ENCODE measurements at places on chromosomes 3 and 15.

- no peak for DNase-seq
These were observed 2.9 kb upstream of the C15orf39 start for GRCh38 chr15:75198560-75199356.

DNA sequence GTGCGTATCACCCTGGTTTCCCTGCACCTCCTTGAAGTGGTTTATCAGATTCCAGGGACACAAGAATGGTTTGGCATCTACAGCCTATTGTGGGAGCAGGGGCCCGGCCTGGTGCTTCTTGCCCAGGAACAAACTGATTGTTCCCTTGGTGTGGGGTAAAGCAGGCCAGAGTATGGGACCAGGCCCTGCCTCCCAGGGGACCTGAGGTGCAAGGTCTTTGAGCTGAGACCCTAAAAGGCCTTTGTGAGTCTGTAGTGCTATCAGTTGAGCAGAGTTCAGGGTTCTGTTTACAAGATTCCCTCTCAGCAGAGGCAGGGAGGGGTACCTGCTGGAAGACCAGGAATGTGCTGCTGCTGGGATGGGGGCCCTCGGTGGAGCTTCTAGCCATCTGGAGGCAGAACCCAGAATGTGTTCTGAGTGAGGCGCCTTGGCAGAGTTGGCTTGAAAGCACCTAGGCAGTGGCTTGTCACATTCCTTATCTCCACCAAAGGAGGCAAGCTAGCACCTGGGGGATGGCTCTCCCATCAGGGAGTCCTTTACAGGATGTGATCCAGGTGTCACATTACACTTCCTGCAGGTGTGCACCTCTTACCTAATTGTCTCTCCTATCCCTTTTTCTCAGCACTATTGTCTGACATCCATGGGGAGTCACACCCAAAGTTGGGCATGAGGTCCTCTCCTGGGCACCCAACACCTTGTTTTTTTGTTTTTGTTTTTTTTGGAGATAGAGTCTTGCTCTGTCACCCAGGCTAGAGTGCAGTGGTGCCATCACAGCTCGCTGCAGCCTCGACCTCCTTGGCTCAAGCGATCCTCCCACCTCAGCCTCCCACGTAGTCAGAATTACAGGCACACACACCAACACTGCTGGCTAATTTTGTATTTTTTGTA is 13.1 kb downstream of the FLNB start:
- no peak for DNase-seq

DNA sequence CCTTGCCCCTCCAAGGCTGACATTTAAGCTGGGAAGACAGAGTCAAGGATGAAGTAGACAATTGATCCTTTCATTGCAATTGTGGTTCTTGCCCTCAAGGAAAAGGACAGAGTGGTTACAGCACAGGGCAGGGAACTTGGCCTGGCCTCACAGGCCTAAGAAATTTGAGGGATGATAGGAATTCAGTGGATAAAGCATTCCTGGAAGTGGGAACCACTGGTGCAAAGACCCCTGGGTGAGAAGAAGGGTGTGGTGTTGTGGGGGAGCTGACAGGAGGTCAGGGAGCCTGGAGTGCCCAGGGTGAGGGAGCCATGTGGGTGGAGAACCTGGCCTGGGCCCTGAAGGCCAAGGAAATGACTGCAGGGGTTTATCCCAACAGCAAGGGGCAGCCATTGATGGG is 287.4 kb downstream of the UACA start:
- no peak for DNase-seq

- no peak for DNase-seq
These were observed 68.1 kb downstream of the PTPRG start for GRCh38 chr3:61629442-61629841.

DNA sequence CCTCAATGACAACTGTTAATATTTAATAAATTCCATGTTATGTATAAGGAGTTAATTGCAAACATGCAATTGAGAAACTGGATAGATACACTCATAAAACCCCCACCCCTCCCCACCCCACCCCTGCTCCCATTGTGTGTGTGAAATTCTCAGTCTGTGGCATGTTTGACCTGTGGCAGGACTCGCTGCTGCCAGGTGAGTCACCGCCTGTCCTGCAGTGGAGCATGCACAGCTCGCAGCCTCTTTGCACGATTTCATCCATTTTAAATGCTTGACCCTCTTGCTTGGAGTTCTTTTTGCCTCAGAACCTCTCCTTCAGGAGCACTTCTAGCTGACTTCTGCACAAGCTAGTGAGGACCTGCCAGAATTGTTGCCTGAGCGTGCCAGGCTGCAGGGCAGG is 5.3 kb upstream of the APEH start:
- no peak for DNase-seq

DNA sequence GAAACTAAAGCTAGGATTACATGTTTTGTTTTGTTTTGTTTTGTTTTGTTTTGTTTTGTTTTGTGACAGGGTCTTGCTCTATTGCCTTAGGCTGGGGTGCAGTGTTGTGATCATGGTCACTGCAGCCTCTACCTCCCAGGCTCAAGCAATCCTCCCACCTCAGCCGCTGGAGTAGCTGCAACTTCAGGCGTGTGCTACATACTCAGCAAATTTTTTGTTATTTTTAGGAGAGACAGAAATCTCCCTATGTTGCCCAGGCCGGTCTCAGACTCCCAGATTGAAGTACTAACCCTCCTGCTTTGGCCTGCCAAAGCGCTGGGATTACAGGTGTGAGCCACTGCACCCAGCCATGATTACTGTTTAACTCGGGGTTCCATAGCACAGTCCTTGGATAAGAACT is 50.7 kb downstream of the LRCH3 start:
- DNase-seq, result no peak

DNA sequence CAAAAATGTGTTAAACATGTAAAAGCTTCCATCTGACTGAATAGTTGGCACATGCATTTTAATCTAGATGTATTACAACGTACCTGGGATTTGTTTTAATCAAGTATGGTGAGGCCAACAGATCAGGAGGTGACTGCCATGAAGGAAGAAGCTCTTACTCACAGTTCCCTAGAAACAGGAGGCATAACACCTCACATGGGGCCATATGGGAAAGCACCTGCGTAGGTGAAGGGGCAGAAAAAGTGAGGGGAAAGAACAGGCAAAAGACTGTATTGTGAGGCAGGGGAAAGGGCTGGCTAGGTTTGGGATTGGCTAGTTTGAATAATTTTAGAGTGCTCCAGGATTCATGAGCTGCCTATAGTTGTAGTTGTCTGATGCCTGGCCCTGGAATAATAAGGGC is 9.6 kb downstream of the SQOR start:
- DNase-seq, result peak; percentile 9

DNA sequence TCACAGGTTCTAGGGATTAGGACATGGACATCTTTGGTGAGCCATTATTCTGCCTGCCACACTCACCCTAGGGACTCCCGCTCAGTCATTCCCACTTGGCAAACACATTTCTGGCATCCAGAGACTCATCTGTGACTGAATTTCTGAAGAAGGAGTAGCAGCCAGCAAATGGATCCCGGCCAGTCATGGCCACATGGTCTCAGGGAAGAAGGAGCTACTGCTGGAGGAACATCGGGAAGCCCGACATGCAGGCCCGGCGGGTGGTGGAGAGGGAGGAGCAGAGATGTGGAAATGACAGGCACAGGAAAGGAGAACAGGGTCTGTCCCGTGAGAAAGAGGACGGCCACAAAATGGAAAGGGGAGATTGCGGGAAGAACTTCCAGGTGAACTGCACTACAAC is 65.4 kb downstream of the SEMA5B start:
- no peak for DNase-seq

GRCh38 chr3:146431240-146431639 is 38.1 kb downstream of the PLSCR2 start:
- DNase-seq, result no peak

- DNase-seq, result no peak
These were observed 165.1 kb downstream of the APBA2 start for GRCh38 chr15:29050870-29051269.

DNA sequence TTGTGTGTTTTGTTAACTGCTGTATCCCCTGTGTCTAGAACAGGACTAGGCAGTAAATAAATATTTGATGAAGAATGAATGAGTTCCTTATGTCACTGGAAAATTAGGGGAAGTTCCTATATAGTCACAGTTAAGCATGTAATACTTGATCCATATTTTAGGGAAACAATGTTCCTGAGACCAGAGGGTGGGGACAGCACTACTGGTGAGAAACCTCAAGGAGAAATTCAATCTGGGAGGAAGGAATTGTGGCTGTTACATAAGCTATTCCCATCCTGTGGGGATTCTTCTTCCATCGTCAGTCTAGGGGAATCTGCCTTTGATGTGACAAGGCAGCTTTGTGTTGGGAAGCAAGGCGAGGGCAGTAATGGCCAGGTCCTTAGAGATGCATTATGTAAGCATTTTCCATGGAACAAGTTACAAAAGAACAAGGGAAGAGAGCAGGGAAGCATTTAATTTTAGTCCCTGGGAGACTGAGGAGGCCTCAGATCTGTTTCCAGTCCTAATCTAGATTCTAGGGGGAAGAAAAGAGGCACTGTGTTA is 219.3 kb upstream of the TTC14 start:
- DNase-seq, result no peak

GRCh38 chr15:84099181-84099580 is 136.4 kb upstream of the GOLGA6L4 start:
- no peak for DNase-seq

- no peak for DNase-seq
These were observed 119.7 kb upstream of the PHLDB2 start for GRCh38 chr3:111739311-111739911.

DNA sequence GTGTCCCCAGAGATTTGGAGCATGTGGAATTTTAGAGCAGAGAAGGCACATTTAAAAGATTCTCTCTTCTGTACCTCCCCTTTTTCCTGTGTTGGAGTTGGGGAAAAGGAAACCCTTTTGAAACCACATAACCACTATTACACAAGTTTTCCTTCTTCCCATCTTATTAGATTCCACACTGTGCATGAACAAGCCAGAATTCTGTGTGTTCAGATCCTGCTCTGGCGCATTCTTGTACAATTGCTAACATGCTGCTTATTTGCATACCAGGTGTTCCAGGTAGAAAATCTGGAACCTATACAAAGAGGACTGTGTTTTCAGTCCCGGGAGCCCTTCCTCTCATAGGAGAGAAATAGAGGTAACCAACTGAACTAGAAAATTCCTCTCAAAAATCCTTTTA is 2.6 kb upstream of the CIB2 start:
- DNase-seq, result no peak

- no peak for DNase-seq
These were observed 358.1 kb downstream of the MECOM start for GRCh38 chr3:169305460-169305859.

- DNase-seq, result no peak
These were observed 272.6 kb downstream of the PDCD6IP start for GRCh38 chr3:34070831-34071585.

- DNase-seq, result no peak
These were observed 1.6 kb upstream of the DALRD3 start for GRCh38 chr3:49019941-49020329.

DNA sequence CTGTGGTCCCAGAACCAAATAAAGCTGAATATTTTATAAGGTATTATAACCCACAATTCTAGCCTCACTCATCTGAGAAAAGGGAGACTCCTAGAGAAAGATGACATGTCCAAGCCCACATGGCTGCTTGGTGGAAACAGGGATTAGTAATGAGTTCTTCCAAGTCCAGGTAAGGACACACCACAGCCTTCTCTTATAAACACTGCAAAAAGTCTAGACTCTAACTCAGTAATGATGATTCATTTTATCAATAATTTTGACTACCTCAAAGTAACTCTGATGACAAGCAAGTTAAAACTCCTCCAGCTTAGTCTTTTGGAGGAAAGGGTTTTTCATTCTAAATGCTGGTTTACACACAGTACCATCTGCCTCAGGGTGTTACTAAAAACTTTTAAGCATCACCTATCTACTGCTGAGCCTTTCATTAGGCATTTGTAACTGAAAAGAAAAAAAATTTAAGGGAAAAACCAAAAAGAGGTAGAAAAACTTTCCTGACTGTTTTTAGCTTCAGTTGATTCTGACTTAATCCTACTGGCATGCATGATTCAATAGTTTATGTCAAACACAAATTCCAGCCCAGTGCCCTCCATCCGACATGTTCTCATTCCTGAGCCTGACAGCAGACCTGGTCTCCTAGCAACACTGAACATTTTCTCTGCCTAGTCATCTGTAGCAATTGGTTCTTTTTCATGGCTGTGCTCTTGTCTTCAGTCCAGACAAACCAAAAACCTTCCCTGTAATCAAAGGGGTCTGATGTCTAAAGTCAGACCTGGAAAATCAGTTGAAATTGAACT is 43.9 kb downstream of the P3H2 start:
- no peak for DNase-seq

GRCh38 chr3:143603774-143604173 is 244.5 kb downstream of the SLC9A9 start:
- DNase-seq, result no peak

DNA sequence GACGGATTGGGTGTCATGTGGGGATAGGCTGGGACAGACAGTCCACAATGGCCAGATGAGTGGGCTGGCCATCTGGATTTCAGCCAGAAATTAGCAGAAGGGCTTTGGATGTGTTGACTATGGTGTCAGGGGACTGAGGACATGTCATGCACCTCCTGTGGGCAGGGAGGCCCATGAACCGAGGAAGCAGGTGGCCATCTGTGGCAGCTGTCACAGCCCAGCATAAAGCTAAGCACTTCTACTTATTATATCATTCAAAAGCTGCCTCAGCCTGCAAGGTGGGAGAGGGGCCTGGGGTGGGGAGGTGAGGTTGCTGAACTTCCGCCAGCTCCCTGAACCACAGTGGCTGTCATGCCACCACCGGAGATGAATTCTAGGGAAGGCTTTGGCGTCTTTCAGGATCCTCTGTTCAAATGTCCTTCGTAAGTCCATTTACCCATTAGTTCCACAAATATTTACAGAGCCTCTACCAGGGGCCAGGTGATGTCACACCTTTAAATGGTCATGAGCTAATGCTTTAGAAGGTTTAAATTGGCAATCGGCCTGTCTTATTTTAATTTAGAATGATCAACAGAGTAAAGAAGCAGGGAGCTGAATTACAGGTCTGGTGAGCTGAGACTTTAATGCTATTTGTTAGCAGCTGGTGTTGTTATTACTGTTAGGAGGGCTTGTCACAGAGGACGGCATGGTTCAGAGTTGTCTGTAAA is 23.6 kb upstream of the CAV3 start:
- no peak for DNase-seq

- no peak for DNase-seq
These were observed 413 bp downstream of the NUSAP1 start for GRCh38 chr15:41333026-41333562.
